ENCODE measurements at places on chromosomes 1 and 21.

- DNase-seq: no peak
Observed at GRCh38 chr1:30336550-30337323, 386.6 kb downstream of the MATN1 start.

DNA sequence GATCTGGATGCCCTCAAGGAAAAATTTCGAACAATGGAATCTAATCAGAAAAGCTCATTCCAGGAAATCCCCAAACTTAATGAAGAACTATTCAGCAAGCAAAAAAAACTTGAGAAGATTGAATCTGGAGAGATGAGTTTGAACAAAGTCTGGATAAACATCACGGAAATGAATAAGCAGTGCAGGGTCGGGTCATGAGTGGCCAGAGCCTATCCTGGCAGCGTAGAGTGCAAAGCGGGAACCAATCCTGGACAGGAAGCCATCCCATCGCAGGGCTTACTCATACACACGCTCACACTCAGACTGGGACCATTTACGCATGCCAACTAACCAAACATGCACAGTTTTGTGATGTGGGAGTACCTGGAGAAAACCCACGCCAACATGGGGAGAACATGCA lies 43.1 kb downstream of the ZMYM1 start:
- DNase-seq: no peak

DNA sequence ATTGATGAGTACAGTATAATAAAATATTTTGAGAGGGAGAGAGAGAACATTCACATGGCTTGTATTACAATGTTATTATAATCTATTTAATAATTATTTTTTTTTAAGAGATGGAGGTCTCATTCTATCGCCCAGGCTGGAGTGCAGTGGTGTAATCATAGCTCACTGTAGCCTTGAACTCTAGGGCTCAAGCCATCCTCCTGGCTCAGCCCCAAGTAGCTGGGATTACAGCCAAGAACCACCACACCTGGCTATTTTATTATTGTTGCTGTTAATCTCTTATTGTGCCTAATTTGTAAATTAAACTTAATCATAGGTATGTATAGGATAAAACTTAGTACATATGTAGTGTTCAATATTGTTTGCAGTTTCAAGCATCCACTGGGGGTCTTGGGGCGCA lies 57.8 kb downstream of the HS2ST1 start:
- DNase-seq: no peak

DNA sequence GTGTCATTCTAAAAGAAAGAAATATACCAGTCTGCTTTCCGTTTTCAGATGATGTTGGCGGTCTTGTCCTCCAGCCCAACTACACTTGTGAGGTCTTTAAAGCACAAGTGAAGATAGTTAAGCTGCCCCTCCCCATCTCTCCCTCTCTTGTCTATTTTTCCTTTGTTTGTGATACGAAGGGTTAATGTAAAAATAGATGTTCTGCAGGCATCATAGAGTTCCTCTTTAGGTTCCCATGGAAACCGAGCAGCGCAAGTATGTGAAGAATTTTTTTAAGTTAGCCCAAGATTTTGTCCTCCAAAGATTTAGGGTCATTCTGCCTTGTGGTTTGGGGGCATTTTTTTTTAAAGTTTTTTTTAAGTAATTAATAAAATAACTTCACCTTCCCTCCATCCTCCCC lies 232.4 kb upstream of the AJAP1 start:
- no peak for DNase-seq

DNA sequence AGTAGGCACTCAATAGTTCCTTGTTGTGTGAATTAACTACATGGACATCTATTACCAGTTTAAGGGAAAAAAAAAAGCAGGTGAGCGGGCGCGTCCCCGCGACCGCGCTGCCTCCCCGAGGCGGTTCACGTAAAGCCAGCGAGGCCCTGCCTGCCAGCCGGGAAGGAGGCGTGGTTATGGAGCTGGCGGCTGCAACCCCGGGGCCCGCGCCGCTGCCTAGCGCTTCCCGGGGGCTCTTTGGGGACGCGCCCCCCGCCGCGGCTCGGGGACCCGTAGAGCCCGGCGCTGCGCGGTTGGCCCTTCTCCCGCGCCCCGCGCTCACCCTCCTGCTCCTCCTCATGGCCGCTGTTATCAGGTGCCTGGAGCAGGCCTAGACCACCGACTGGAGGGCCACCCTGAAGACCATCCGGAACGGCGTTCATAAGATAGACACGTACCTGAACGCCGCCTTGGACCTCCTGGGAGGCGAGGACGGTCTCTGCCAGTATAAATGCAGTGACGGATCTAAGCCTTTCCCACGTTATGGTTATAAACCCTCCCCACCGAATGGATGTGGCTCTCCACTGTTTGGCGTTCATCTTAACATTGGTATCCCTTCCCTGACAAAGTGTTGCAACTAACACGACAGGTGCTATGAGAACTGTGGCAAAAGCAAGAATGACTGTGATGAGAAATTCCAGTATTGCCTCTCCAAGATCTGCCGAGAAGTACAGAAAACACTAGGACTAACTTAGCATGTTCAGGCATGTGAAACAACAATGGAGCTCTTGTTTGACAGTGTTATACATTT lies 2.6 kb upstream of the CC2D1B start:
- DNase-seq: peak; percentile 49

DNA sequence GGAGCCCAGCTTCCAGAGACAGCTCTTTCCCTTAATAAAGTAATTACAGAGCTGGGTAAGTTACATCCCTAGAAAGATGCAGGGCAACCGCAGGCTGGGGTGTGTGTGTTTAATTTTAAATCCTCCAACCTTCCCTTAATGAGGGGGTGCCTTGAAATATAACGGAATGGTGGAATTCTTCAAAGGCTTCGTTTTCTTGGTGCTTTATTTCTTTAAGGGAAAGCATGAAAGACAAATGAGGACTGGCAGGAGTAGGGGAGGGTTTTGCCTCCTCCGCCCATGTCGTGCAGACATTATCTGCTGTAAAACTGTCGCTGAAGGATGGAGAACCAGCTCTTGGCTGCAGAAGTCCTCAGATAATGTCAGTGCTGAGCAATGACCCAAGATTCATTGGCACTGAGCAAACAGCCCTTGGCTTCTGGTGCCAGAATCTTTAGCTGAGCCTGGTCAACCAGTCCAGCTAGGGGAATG lies 15.5 kb downstream of the SLC6A17 start:
- no peak for DNase-seq

DNA sequence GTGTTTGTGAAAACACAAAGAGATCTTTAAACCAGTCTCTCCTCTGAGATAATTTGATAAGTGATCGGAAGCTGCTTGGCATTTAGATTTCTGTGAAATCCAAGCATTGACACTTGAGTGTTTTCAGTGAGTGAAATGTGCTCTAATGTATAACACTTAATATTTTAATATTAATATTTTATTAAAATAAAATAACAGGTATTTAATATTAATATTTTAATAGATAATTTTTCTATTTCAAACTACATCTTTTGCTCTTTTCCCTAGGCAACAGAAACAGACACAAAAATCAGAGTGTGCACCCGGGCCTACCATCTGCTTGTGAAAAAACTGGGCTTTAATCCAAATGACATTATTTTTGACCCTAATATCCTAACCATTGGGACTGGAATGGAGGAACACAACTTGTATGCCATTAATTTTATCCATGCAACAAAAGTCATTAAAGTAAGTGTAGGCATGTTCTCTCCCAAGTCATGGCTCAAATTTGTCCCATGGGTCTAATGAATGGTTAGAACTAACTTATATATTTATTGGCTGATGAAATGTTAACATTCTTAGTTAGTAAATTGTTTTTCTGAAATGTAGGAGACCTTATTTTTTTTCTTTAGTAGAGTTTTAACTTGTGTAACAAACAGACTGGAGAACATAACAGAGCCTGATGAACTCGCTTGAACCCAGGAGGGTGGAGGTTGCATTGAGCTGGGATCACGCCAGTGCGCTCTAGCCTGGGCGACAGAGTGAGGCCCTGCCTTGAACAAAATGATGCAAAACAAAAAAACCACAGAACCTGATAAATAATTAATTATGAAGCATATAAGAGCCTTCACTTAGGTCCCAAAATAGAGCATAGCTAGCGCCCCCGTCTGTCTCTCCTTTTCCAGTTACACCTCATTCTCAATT lies 55.2 kb downstream of the MTR start:
- no peak for DNase-seq

Measured in EH (cell line).